Naive thymus-derived CD4-positive, alpha-beta T cell (primary cell): ENCODE measurements at places on chromosomes 5 and 9. TPM values are rescaled to one million over a fixed set of nuclear protein-coding genes. Genes with fewer than 3 reads are reported as not detected.
A peak's percentile ranks its signal among the peaks of the same experiment; 100 is the strongest.

GRCh38 chr5:172723508-172723907 is 47.5 kb downstream of the DUSP1 start:
- no peak overlapping the region for H3K4me3 ChIP-seq
- H3K4me1 ChIP-seq = peaks cover 23% of the 10 kb centered on the region
- H3K27me3 ChIP-seq = no peaks in the 10 kb centered on the region

DNA sequence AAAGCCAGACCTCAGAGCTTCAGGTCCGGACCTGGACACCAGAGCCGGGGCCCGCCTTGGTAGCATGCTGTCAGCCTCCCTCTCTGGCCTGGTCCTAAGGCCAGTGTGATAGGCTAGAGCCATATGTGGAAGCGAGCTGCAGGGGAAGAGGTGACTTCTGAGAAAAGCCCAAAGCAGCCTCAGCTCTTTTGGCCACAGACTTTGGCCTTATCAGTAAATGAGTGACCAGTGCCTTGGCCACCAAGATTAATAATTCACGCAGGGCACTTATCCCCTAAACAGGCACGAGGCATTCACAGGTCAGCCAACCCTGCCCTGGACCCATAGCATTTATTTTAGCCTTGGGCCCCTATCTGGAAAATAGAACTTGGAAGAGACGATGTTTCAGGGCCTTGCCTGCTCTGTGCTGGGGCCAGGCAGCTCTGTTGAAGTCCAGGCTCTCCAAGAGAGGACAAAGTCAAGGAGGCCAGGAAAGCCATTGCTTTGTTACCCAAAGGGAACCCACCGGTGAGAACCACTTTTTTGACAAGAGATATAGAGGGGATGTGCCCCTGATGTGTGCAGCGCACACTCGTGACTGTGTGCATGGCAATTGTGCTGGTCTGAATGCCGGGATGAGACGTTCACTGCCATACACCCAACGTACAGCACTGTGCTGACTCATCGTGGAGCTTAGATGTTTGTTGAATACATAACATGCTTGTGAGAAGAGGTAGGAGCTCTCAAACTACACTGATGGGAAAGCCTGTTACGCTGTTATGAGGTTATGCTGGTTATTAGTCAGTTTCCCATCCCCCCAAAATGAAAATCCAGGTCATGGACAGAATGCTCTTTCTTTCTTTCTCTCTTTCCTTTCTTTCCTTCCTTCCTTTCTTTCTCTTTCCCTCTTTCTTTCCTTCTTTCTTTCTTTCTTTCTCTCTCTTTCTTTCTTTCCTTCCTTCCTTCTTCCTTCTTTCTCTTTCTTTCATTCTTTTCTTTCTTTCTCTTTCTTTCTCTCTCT is 5.0 kb upstream of the SLC34A1 start:
- no peaks in the 10 kb centered on the region for H3K4me1 ChIP-seq
- no peaks in the 10 kb centered on the region for H3K36me3 ChIP-seq
- DNase-seq = no peak
- no peak overlapping the region for H3K27ac ChIP-seq
- no peak overlapping the region for H3K4me3 ChIP-seq
- no peaks in the 10 kb centered on the region for H3K27me3 ChIP-seq

The SLC22A4 gene
- not detected for total RNA-seq

DNA sequence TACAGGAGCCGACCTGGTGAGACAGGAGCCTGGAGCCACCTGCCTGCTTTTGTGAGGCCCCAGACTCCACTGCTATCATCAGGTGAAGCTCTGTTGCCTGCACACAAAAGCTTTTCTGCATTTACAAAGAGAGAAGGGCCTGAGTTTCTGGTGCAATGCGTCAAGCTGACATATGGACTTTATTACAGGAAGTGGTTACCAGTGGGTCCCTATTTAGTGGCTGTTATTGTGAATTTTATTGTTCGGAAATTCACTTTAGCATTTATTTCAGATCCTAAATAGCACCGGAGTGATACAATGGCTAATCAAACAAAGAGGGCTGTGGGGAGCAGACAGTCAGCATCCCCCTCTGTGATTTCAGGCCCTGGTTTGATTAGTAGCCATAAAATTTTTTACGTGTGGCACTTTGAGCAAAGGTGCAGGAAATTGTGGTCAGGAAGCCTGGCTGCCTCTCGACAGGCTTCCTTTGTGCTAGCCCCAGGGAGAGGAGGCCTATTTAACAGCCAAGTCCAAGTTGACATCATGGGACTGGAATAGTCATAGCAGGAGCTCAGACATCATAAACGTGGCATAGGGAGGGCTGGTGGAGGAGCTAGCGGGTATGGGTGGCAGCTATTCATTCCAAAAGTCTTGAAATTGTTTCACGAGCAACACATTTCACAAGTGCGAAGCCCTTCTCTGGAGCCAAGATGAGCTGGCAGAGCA is 8.4 kb downstream of the TGFBI start:
- no peaks in the 10 kb centered on the region for H3K27me3 ChIP-seq
- no peaks in the 10 kb centered on the region for H3K36me3 ChIP-seq
- H3K4me1 ChIP-seq = peaks cover 33% of the 10 kb centered on the region
- peak; percentile 14 for DNase-seq

GRCh38 chr5:134732819-134733218 is 5.5 kb upstream of the CAMLG start:
- no peaks in the 10 kb centered on the region for H3K27me3 ChIP-seq
- no peak overlapping the region for H3K27ac ChIP-seq
- no peak for DNase-seq

- DNase-seq = no peak
- H3K4me1 ChIP-seq = peaks cover 20% of the 10 kb centered on the region
- H3K36me3 ChIP-seq = no peaks in the 10 kb centered on the region
Measured at GRCh38 chr9:6006749-6007057, 8.7 kb downstream of the RANBP6 start.

GRCh38 chr5:60668686-60669304 is 31.2 kb downstream of the DEPDC1B start:
- H3K36me3 ChIP-seq = no peaks in the 10 kb centered on the region
- DNase-seq = no peak
- H3K4me1 ChIP-seq = no peaks in the 10 kb centered on the region
- no peak overlapping the region for H3K4me3 ChIP-seq

DNA sequence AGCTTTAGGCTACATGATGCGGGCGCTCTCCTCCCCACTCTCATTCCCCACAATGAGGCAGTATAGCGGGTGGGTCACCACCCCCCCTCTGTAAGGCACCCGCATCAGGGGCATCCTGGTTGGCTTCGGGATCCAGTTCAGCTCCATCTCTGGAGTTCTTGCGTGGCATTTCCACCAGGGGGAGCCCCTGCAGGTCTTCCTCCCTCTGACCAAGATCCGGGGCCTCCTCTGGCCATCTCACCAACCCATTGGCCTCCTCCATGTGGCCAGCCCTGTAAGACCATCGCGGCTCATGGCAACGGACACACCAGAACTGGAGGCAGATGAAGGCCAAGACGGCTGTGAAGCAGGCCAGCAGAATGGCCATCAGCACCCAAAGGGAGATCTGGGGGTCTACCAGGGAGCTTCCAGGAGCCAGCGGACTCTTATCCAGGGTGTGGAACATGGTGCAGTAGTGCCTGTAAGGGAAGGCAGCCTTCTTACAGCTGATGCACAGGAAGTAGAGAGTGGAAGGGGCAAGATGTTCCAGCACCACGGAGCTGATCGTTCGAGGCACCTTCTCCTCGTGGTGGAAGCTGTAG is 77.0 kb downstream of the CYFIP2 start:
- DNase-seq = no peak
- H3K27ac ChIP-seq = no peak overlapping the region
- H3K27me3 ChIP-seq = no peaks in the 10 kb centered on the region

- no peaks in the 10 kb centered on the region for H3K27me3 ChIP-seq
- H3K4me1 ChIP-seq = peaks cover 8% of the 10 kb centered on the region
- H3K36me3 ChIP-seq = no peaks in the 10 kb centered on the region
- H3K27ac ChIP-seq = no peak overlapping the region
- no peak for DNase-seq
Measured at GRCh38 chr9:126743041-126743440, 61.8 kb upstream of the ZBTB43 start.

The OR1J2 gene
- 0.66 TPM for total RNA-seq

DNA sequence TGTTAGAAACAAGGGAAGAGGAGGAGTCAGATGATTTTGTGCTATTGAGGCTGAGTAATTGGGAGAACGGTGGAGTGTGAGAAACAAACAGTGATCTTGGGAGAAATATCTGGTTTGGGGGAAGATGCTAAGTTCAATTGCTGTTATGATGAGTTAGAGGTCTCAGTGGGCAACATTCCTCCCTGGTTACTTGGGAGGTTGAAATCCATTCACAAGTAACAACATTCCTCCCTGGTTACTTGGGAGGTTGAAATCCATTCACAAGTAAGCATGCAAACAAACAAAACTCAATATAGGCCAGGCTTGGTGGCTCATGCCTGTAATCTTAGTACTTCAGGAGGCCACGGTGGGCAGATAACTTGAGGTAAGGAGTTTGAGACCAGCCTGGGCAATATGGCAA is 38.7 kb downstream of the AGXT2 start:
- no peaks in the 10 kb centered on the region for H3K27me3 ChIP-seq
- H3K4me1 ChIP-seq = no peaks in the 10 kb centered on the region
- H3K4me3 ChIP-seq = no peak overlapping the region
- H3K27ac ChIP-seq = no peak overlapping the region

The ACTBL2 gene
- total RNA-seq = not detected

- H3K4me3 ChIP-seq = no peak overlapping the region
- H3K36me3 ChIP-seq = no peaks in the 10 kb centered on the region
- DNase-seq = no peak
Measured at GRCh38 chr9:98980291-98980690, 36.6 kb downstream of the COL15A1 start.

GRCh38 chr5:134503088-134503936 is 22.2 kb upstream of the JADE2 start:
- no peaks in the 10 kb centered on the region for H3K27me3 ChIP-seq
- no peaks in the 10 kb centered on the region for H3K36me3 ChIP-seq
- H3K4me1 ChIP-seq = peaks cover 16% of the 10 kb centered on the region
- peak overlapping the region; percentile 44 for H3K27ac ChIP-seq

DNA sequence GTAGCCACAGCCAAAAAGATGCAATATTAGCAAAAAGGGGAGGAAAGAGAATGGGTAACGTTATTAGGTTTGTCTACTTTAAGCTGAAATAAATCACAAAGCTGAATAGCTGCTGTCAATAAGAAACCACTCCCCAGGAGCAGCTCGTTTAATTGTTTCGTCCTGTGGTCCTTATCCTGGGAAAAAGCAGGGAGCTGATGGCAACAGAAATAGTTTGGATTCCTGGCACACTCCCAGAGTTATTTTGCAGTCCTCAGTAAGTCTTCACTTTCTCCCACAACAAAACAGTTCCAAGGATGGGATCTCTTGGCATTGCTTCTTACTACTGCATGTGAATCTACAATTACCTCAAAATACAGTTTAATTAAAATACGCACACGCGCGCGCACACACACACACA is 28.8 kb downstream of the FRMD3 start:
- H3K36me3 ChIP-seq = no peaks in the 10 kb centered on the region
- DNase-seq = no peak
- H3K4me1 ChIP-seq = no peaks in the 10 kb centered on the region
- no peaks in the 10 kb centered on the region for H3K27me3 ChIP-seq
- H3K27ac ChIP-seq = no peak overlapping the region

GRCh38 chr9:109037946-109038715 is 24.8 kb upstream of the CTNNAL1 start:
- H3K36me3 ChIP-seq = no peaks in the 10 kb centered on the region
- H3K4me1 ChIP-seq = no peaks in the 10 kb centered on the region
- no peaks in the 10 kb centered on the region for H3K27me3 ChIP-seq
- no peak overlapping the region for H3K27ac ChIP-seq
- no peak for DNase-seq

GRCh38 chr9:110975278-110975677 is 63.0 kb downstream of the LPAR1 start:
- H3K27ac ChIP-seq = no peak overlapping the region
- no peaks in the 10 kb centered on the region for H3K27me3 ChIP-seq
- no peak overlapping the region for H3K4me3 ChIP-seq
- no peak for DNase-seq
- no peaks in the 10 kb centered on the region for H3K36me3 ChIP-seq

- no peak overlapping the region for H3K27ac ChIP-seq
- DNase-seq = no peak
Measured at GRCh38 chr9:11868795-11869194, 824.4 kb upstream of the TYRP1 start.

- no peaks in the 10 kb centered on the region for H3K27me3 ChIP-seq
- no peak overlapping the region for H3K4me3 ChIP-seq
- no peaks in the 10 kb centered on the region for H3K36me3 ChIP-seq
- no peak overlapping the region for H3K27ac ChIP-seq
Measured at GRCh38 chr9:13383855-13384254, 104.4 kb upstream of the MPDZ start.

The GEMIN5 gene
- 10.2 TPM for total RNA-seq

- no peak overlapping the region for H3K4me3 ChIP-seq
- DNase-seq = no peak
- no peaks in the 10 kb centered on the region for H3K36me3 ChIP-seq
- H3K27ac ChIP-seq = no peak overlapping the region
Measured at GRCh38 chr9:137945581-137945980, 68.0 kb downstream of the CACNA1B start.

The NAIP gene
- total RNA-seq = 48.2 TPM

DNA sequence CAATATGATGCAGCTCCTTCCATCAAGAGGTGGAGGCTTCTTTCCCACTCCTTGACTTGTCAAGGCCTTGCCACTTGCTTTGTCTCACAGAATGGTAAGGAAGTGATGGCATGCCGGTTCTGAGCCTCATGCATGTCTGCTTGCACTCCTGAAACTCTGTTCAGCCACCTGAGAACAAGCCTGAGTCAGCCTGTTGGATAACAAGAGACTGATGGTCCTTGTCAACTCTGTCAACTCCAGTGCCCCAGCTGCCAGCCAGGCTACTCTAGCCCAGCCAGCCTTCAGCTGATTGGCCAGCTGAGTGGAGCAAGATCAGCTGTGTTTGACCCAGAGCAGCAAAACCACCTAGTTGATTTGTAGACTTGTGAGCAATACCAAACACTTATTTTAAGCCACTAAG is 4.4 kb upstream of the TENT4A start:
- no peak for DNase-seq
- H3K4me3 ChIP-seq = no peak overlapping the region
- H3K27me3 ChIP-seq = no peaks in the 10 kb centered on the region
- H3K27ac ChIP-seq = no peak overlapping the region
- peaks cover 7% of the 10 kb centered on the region for H3K4me1 ChIP-seq

The DBN1 gene
- 1.2 TPM for total RNA-seq

The MSH3 gene
- total RNA-seq = 16.9 TPM

DNA sequence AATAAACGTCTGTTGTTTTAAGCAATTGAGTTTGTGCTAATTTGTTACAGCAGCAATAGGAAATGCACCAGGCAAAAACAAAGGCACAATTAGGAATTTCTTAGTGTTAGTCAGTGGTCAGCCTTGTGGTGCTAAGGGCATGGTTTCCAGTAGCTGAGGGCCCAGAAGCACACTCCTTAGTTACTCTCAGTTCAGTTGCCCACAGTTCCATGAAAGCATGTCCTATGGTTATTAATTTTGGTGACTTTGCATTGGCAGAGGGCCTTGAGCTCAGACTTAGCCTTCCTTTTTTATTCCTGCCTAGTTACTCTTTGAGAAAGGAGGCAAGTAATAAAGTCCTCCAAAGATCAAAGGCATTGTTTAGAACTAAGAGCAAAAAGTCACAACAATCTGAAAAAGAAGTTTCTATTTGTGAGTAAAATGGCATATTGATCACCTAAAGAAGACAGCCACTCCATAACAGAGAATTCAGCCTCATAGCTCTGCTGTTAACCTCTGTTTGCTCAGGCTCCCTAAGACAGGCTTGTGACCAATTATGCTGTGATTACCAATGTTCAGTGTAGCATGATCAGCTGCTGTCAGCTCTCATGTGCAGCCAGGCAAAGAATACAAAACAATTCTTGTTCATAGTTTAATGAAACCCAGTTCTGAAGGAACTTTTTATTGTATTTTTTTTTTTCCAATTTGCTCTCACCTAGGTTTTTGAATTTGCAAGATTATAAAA is 57.0 kb upstream of the MROH2B start:
- no peak for DNase-seq
- no peak overlapping the region for H3K27ac ChIP-seq
- no peaks in the 10 kb centered on the region for H3K36me3 ChIP-seq
- no peak overlapping the region for H3K4me3 ChIP-seq
- no peaks in the 10 kb centered on the region for H3K27me3 ChIP-seq
- no peaks in the 10 kb centered on the region for H3K4me1 ChIP-seq
